ENCODE measurements at places on chromosomes 2 and 18.

- H3K36me3 ChIP-seq = peaks cover 42% of the 10 kb centered on the region
- no peak for DNase-seq
- H3K4me3 ChIP-seq = no peak overlapping the region
- no peak overlapping the region for H3K27ac ChIP-seq
- H3K27me3 ChIP-seq = no peaks in the 10 kb centered on the region
These were observed 70.5 kb downstream of the ZNF236 start for GRCh38 chr18:76892832-76893231.

DNA sequence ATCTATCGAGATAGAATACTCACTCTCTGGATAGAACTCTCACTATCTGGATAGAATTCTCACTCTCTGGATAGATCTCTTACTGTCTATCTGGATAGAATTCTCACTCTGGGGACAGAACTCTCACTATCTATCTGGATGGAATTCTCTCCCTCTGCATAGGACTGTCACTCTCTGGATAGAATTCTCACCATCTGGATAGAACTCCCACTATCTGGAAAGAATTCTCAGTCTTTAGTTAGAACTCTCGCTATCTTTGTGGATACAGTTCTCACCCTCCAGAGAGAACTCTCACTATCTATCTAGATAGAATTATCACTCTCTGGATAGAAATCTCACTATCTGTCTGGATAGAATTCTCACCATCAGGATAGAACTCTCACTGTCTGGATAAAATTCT is 16.5 kb downstream of the ABCG8 start:
- H3K36me3 ChIP-seq = no peaks in the 10 kb centered on the region
- no peak overlapping the region for H3K27ac ChIP-seq
- no peak for DNase-seq
- peaks cover 7% of the 10 kb centered on the region for H3K27me3 ChIP-seq
- H3K4me3 ChIP-seq = no peak overlapping the region

DNA sequence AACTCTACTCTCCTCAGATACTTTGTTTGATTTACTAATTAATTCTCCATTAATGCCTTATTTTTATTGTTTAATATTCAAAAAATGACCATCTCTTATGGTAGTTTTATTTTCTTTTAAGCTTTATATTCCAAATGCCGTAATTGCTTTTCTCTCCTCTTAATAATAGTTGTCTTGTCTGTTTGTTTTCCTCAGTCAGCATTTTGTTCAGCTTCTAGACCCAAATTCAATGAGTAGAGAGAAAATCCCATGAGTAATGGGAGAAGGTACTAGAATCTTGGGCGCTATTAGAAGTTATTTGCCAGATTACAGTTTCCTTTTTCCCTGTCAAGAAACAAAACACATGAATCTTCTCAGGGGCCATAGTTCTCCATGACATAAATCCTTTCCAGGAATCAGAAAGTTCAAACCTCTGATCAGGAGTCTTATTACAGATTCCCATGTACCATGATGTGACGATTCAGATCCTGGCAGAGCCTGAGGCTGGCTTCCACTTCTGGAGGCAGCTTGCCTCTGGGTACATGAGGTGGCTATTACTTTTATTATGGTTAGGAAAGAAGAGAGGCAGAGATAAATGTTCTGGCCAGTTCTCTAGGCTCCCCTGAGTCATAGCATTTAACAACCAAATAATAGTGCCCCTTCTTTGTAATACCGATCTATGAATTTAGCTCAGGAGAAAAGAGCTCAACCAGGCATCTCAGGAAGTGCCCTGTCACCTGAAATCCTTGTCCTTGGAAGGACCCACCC is 485.1 kb upstream of the SETBP1 start:
- H3K4me3 ChIP-seq = no peak overlapping the region
- no peak for DNase-seq
- no peaks in the 10 kb centered on the region for H3K27me3 ChIP-seq
- H3K4me1 ChIP-seq = no peaks in the 10 kb centered on the region

DNA sequence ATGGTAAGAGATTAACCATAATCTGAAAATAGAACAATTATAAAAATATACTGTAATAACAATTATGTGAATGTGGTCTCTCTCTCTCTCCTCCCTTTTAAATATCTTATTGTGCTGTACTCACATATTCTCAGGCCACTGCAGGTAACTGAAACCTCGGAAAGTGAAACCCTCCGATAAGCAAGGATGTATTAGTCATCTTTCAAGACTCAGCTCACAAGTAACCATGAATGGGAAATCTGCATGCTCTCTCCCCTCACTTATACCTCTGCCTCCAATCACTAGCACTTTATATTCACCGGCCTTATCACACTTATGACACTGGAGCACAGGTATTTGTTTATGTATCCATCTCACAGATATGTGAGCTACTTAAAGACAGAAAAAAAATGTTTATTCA is 139.7 kb downstream of the LRP2 start:
- H3K4me1 ChIP-seq = no peaks in the 10 kb centered on the region
- H3K36me3 ChIP-seq = no peaks in the 10 kb centered on the region
- no peaks in the 10 kb centered on the region for H3K27me3 ChIP-seq
- no peak overlapping the region for H3K4me3 ChIP-seq
- DNase-seq = no peak

DNA sequence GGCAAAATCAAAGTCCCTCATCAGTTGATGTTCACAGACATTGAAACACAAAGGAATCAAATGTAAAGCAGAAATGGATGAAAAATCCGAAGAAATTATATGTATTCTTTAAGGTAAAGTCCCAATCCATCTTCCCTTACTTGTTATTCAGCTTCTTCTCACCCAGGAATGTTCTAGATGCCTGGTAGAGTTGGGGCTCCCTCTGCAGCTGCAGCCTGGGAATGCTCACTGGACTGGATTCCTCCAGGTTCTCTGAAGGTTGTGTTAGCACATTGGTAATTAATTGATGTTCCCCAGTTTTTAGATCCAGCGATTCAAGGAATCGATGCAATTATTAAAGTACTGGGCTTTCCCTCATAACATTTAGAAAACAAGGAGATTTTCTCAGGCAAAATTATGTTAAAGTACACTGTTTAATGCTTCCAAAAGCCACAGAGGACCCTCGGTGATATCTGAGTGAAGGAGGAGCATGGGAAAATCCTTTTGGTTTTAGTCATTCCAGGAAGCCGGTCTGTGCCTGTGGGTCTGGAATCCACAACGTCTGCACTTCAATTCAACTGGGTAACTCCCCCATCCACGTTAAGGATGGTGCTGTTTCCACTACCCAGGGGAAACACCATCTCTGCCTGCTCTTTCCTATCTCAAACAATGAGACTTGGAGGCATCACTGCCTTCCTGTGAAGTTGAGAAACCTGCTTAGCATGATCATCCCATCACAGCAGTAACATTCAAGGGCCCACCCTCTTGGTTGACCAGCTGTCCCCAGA is 22.0 kb downstream of the NTSR2 start:
- no peak overlapping the region for H3K4me3 ChIP-seq
- H3K36me3 ChIP-seq = no peaks in the 10 kb centered on the region
- no peaks in the 10 kb centered on the region for H3K27me3 ChIP-seq
- no peaks in the 10 kb centered on the region for H3K4me1 ChIP-seq

- H3K27ac ChIP-seq = no peak overlapping the region
- DNase-seq = no peak
- H3K27me3 ChIP-seq = no peaks in the 10 kb centered on the region
- no peak overlapping the region for H3K4me3 ChIP-seq
- H3K36me3 ChIP-seq = no peaks in the 10 kb centered on the region
These were observed 662.6 kb upstream of the ACVR2A start for GRCh38 chr2:147182260-147182659.

DNA sequence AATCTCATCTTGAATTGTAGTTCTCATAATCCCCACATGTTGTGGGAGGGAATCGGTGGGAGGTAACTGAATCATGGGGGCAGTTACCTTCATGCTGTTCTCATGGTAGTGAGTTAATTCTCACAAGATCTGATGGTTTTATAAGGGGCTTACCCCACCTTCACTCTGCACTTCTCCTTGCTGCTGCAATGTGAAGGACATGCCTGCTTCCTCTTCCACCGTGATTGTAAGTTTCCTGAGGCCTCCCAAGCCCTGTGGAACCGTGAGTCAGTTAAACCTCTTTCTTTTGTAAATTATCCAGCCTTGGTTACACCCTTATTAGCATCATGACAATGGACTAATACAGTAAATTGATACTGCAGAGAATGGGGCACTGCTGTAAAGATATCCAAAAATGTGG is 57.9 kb downstream of the SCN7A start:
- H3K36me3 ChIP-seq = no peaks in the 10 kb centered on the region
- H3K27ac ChIP-seq = no peak overlapping the region
- DNase-seq = no peak
- H3K4me1 ChIP-seq = no peaks in the 10 kb centered on the region
- H3K27me3 ChIP-seq = no peaks in the 10 kb centered on the region

- DNase-seq = no peak
- no peaks in the 10 kb centered on the region for H3K27me3 ChIP-seq
- no peak overlapping the region for H3K27ac ChIP-seq
- H3K36me3 ChIP-seq = no peaks in the 10 kb centered on the region
These were observed 20.0 kb downstream of the SETBP1 start for GRCh38 chr18:44700652-44701051.

- peaks cover 17% of the 10 kb centered on the region for H3K36me3 ChIP-seq
- H3K27me3 ChIP-seq = no peaks in the 10 kb centered on the region
- no peaks in the 10 kb centered on the region for H3K4me1 ChIP-seq
- H3K27ac ChIP-seq = no peak overlapping the region
- no peak overlapping the region for H3K4me3 ChIP-seq
These were observed 30.8 kb downstream of the SH3YL1 start for GRCh38 chr2:233030-233429.

DNA sequence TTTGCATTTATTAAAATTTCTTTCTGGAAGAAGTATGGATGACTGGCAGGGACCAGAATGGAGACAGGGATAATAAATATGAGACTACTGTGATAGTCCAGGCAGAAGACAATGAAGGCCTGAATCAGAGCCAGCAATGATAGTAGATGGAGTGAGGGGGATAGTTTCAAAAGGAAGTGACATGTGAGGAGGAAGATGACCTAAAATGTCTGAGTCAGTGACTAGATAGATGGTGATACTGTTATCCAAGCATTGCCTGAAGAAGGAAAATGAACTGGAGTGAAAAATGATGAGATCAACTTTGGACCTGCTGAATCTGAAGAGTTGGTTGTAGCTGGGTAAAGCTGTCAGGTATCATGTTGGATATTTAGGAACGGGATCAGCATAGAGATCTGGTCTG is 158.3 kb upstream of the KLF7 start:
- H3K36me3 ChIP-seq = no peaks in the 10 kb centered on the region
- no peak overlapping the region for H3K27ac ChIP-seq
- no peaks in the 10 kb centered on the region for H3K27me3 ChIP-seq
- no peaks in the 10 kb centered on the region for H3K4me1 ChIP-seq
- DNase-seq = no peak

- no peak overlapping the region for H3K4me3 ChIP-seq
- peaks cover 18% of the 10 kb centered on the region for H3K36me3 ChIP-seq
- no peak overlapping the region for H3K27ac ChIP-seq
These were observed 8.5 kb downstream of the ZNF516 start for GRCh38 chr18:76486574-76486973.

GRCh38 chr2:50402654-50402960 is 629.3 kb downstream of the NRXN1 start:
- no peak for DNase-seq
- no peak overlapping the region for H3K27ac ChIP-seq
- no peaks in the 10 kb centered on the region for H3K36me3 ChIP-seq
- H3K4me1 ChIP-seq = no peaks in the 10 kb centered on the region
- peaks cover 5% of the 10 kb centered on the region for H3K27me3 ChIP-seq

- H3K27me3 ChIP-seq = no peaks in the 10 kb centered on the region
- H3K4me1 ChIP-seq = no peaks in the 10 kb centered on the region
- no peak for DNase-seq
- no peaks in the 10 kb centered on the region for H3K36me3 ChIP-seq
- no peak overlapping the region for H3K27ac ChIP-seq
- no peak overlapping the region for H3K4me3 ChIP-seq
These were observed 149.1 kb upstream of the GATA6 start for GRCh38 chr18:22020127-22020866.

- no peak overlapping the region for H3K4me3 ChIP-seq
- H3K27ac ChIP-seq = peak overlapping the region; percentile 88
- H3K4me1 ChIP-seq = peaks cover 32% of the 10 kb centered on the region
- H3K27me3 ChIP-seq = no peaks in the 10 kb centered on the region
- H3K36me3 ChIP-seq = peaks cover 85% of the 10 kb centered on the region
- DNase-seq = no peak
These were observed 37.5 kb downstream of the ITGB1BP1 start for GRCh38 chr2:9385841-9386240.

GRCh38 chr2:48448274-48449061 is 81.5 kb upstream of the STON1 start:
- no peak for DNase-seq
- H3K4me1 ChIP-seq = peaks cover 16% of the 10 kb centered on the region
- peak overlapping the region; percentile 17 for H3K27ac ChIP-seq

GRCh38 chr2:207143215-207144172 is 22.3 kb downstream of the KLF7 start:
- H3K36me3 ChIP-seq = peaks cover 99% of the 10 kb centered on the region
- H3K27ac ChIP-seq = peak overlapping the region; percentile 14
- peaks cover 32% of the 10 kb centered on the region for H3K4me1 ChIP-seq

GRCh38 chr2:106996171-106996769 is 110.3 kb upstream of the ST6GAL2 start:
- no peak overlapping the region for H3K4me3 ChIP-seq
- no peaks in the 10 kb centered on the region for H3K36me3 ChIP-seq
- DNase-seq = no peak

DNA sequence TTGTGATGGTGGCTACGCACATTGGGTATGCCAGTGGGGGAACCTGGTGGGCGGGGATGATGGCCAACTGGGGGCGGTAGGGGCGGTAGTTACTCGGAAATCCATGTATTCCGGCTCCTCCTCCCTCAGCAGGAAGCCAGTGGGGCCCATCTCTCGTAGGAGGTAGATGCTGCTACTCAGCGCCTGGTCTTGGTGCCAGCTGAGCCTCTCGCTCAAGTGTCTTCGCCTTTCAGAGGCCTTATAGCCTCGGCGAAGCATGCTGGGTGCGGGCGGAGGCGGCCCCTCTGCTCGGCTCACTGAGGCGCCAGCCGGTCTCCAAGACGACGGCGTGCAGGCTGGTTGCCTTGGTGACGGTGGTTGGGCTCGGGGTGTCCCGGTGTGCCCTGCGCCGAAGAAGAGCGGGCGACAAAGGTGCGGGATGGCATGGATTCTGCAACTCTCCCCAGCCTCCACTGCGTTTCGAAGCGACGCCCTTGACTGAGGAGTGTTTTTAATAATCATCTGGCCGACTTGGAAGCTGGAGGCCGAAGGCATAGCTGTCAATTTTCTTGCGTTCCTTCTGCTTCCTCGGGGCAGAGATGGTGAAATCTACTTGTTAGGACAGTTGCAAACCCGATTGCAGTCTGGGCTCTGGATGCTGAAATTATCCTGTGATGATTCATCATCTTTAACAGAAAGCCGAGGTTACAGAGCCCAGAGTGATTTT is at the start of gene ZSWIM2:
TSS of gene ZSWIM2 (minus strand) at position 298 of the 706 bp plus-strand sequence. CDS start at position 258, 40 bp downstream.
- H3K36me3 ChIP-seq = no peaks in the 10 kb centered on the region
- H3K4me3 ChIP-seq = peak within 1 kb of the TSS; percentile 28
- no peaks in the 10 kb centered on the region for H3K27me3 ChIP-seq

- H3K4me3 ChIP-seq = no peak overlapping the region
- H3K27me3 ChIP-seq = no peaks in the 10 kb centered on the region
- H3K36me3 ChIP-seq = no peaks in the 10 kb centered on the region
- peak; percentile 37 for DNase-seq
- H3K27ac ChIP-seq = no peak overlapping the region
- no peaks in the 10 kb centered on the region for H3K4me1 ChIP-seq
These were observed 12.0 kb downstream of the OBSL1 start for GRCh38 chr2:219559156-219559915.
